SK-N-MC (cell line): ENCODE measurements at places on chromosomes 6 and 20.
A peak's percentile ranks its signal among the peaks of the same experiment; 100 is the strongest.

GRCh38 chr6:134517145-134517658 is 199.3 kb upstream of the SGK1 start:
- DNase-seq, result peak; percentile 73

DNA sequence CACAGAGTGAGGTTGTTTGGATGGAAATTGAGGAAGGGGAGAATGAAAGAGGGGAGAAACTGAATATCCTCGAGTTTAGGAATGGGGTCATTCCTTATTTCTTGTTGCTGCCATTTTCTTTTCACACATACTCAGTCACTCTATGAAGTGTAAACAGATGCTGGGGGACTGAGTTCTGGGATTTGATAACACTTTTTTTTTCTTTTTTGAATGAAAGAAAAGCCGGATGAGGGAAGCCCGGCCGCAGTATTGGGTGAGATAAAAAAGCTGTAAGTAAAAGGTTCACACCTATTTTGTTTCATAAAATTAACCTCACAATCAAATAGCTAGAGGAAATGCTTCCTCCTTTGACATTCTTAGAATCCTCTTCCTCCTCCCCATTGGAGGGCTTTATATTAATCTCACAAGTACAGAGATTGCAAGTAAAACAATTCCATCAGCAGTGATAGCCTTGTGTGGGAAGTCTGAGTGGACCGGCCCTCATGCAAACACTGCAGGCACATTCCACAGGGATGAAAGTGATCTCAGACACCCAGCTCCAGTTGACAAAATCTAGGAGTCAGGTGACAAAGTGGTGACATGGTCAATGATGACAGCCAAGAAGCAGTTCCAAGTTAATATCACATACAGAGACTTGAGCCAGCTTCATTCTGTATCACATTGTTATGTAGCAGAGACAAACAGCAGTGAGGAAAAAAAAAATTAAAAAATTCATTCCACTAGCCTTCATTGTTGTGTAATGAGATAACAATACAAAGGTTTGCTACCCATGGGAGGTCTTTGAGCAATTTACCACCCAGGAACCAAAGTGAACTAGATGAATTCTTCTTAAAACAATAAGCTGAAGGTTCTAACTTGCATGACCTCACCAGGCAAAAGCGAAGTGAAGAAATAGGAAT is 391.1 kb upstream of the HSF2 start:
- DNase-seq, result no peak

DNA sequence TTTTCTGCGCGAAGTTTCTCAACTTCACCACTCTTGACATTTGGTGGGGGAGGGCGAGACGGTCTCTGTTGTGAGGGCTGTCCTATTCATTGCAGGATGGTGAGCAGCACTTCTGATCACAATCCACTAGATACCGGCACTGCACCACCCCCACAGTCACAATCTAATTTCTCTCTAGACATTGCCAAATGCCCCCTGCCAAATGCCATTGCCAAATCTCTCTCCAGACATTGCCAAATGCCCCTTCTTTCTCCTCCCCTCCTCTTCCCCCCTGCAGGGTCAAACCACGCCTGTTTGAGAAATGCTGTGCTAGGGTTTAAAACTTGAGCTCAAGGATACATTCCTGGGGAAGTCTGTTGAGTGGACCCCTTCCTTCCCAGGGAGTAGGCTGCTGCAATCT is 603.5 kb upstream of the CDH4 start:
- DNase-seq, result no peak

- DNase-seq, result no peak
Measured at GRCh38 chr20:19913927-19914614, 103.1 kb upstream of the NAA20 start.

GRCh38 chr20:17995967-17996819 is 27.4 kb downstream of the MGME1 start:
- DNase-seq, result no peak

- no peak for DNase-seq
Measured at GRCh38 chr6:132768051-132768517, 10.4 kb upstream of the VNN2 start.

- DNase-seq, result no peak
Measured at GRCh38 chr20:9202420-9203080, 133.7 kb downstream of the PLCB4 start.

DNA sequence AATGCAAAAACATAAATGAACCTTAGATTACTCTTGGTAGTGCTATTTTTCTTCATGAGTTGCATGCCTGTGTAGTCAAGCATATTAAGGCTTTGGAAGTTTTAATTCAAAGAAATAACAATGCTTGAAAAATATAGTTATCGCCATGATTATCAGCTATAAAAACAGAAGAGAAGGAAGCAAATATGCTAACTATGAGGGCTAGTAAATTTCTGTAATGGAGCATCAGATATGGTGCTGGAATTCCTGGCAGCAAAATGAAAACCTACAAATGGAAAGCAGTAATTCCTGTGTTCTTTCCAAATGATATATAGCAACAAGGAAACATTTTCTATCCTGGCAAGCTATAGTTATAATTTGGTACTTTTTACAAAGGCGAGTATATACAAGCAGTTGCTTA is 29.7 kb downstream of the DOP1A start:
- DNase-seq, result no peak

- DNase-seq, result no peak
Measured at GRCh38 chr6:93821953-93822352, 402.6 kb upstream of the EPHA7 start.

GRCh38 chr20:3423126-3423525 is 15.7 kb upstream of the DNAAF9 start:
- no peak for DNase-seq

DNA sequence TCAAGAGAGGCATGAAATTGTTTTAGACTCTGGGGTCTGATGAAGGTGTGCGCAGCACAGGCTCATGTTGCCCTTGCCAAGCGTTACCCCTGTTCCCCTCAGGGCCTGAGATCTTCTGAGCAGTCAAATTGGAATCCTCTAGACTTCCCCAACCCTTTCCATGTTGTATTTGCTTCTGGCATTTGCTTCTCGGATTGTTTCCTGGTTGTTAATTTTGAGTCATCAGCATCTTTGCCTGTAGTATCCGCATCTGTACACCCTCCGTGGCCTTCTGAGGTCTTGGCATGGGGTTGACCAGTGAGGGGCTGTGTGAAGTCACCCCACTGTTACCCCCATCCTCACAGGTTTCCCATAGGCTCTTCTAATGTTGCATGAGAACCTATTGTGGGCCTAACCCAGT is 40.9 kb downstream of the SLC24A3 start:
- DNase-seq, result no peak

DNA sequence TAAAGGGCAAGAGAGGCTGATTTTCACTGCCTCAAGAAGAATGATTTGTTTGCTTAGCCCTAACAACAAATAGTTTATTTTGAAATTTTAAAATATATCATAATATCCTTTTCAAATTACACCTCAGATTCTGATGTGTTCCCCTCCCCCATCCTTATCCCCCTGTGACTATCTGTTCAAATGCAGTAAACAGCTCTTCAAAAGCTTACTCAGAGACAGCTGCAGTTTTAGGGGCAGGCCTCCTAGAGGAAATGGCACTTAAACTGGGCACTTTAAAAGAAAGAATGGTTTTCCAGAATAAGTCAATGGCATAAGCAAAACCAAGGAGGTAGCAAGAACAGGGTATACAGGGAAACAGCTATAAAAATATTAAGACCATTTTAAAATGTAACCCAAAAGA is 118.6 kb upstream of the UST start:
- DNase-seq, result no peak

GRCh38 chr20:9629831-9630230 is 115.4 kb downstream of the LAMP5 start:
- no peak for DNase-seq

DNA sequence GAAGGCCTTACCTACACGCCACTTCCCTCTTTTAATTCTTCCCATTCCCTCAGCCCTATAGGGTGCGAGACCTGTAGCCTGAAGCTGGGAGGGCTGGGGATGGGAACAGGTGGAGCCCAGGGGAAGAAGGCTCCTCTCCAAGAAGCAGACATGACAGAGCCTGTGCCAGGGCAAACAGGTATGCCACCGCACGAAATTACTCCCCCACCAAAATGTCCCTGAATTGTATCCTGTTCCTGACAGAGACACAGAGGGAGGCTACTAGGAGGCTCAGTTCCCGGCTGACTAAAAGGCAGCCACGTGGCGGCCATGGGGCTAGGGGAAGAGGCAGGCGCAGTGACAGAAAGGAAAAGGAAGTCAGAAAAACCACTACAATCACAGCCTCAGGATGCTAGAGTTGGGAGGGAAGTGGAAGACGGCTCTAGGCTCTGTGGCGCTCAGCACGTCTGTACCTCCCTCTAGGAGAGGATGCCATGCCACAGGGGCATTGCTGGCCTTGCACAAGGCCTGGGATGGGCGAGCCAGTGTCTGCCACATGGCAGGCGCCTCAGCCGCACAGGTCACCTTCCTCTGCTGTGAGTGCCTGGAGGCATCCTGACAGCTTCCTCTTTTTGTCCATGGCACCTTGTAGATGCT is 27.7 kb downstream of the TFEB start:
- no peak for DNase-seq

- no peak for DNase-seq
Measured at GRCh38 chr20:25389858-25390537, 637 bp downstream of the ABHD12 start.

GRCh38 chr6:53861518-53861917 is 66.7 kb downstream of the LRRC1 start:
- no peak for DNase-seq

DNA sequence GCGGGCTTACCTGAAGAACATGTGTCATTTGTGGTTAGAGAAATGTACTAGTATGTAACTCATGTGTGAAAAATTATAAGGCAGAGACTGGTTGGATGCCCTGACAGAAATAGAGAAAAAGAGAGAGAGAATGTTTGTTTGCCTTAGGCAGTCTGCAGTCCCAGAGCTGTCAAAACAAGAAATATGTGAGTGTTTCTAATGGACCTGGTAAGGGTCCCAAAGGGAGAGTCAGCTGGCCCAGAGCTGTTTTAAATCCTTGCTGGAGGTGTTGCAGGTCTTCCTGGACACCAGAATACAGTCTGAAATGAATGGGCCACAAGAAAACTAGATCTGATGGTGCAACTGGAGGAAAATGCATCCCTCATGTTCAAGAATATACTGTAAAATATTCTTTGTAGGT is 158.3 kb upstream of the OGFRL1 start:
- DNase-seq, result no peak

- DNase-seq, result no peak
Measured at GRCh38 chr6:158043008-158043407, 61.3 kb downstream of the SYNJ2 start.

DNA sequence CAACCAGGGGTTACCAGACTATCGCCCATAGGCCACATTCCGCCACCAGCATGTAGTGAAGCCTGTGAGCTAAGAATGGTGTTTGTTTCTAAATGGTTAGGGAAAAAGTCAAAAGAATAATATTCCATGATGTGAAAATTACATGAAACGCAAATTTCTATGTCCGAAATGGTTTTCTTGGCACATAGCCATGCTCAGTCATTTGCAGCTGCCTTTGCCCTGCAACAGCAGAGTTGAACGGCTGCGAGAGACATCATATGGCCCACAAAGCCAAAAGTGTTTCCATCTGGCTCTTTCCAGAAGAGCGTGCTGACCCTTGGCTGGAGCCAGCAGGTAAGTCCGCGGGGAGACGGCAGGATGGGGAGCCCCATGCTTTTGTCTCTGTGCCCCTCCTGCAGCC is 60.7 kb downstream of the FAM120B start:
- DNase-seq, result no peak

DNA sequence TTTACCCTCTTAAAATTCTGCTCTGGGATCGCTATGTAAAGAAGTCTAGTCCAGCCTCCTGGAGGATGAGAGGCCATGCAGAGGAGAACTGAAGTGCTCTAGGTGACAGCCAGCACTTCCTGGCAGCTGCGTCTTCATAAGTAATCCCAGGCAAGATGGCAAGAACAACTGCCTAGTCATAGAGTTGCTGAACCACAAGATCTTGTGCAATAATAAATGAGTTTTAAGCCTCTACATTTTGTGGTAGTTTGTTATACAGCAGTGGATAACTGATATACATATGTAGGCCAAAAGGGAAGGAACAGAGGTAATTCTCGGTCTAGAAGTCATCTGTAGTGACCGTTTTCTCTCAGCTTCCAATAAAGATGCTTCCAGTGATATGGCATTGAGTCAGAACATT is 103.8 kb upstream of the FLRT3 start:
- DNase-seq, result no peak

- DNase-seq, result no peak
Measured at GRCh38 chr20:40797425-40797824, 108.4 kb upstream of the MAFB start.
